Urinary bladder (tissue), 4 donors: ENCODE measurements at places on chromosomes 3 and 15. TPM values are rescaled to one million over a fixed set of nuclear protein-coding genes. Genes with fewer than 3 reads are reported as not detected.
A peak's percentile ranks its signal among the peaks of the same experiment; 100 is the strongest.

DNA sequence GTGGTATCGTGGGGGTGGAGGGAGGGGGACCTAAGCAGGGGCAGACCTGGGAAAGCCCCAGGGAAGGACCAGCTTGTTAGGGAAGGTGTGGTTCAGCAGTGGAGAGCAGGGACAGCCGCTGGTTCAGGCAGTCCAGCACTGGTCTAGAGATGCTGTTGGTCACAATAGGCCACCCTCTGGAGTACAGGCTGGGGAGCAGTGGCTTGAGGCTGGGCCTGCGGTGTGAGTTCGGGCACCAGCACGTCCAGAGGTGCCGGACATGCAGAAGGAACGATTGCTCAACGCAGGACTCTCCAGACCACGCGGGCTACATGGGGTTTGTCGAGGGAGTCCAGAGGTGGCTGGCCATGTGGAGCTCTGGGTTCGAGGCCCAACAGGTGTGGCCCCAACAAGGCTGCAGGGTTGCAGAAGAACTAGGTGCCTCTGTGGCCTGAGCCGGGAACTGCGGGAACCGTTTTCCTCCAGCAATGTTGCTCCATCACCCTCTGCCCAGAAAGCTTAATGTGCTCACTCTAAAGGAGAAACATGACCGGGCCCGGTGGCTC is 143.9 kb downstream of the APBA2 start:
- DNase-seq = no peak

NANOGP8 gene
- 0.53 TPM for total RNA-seq

NR1I2 gene
- total RNA-seq = 0.11 TPM

DNA sequence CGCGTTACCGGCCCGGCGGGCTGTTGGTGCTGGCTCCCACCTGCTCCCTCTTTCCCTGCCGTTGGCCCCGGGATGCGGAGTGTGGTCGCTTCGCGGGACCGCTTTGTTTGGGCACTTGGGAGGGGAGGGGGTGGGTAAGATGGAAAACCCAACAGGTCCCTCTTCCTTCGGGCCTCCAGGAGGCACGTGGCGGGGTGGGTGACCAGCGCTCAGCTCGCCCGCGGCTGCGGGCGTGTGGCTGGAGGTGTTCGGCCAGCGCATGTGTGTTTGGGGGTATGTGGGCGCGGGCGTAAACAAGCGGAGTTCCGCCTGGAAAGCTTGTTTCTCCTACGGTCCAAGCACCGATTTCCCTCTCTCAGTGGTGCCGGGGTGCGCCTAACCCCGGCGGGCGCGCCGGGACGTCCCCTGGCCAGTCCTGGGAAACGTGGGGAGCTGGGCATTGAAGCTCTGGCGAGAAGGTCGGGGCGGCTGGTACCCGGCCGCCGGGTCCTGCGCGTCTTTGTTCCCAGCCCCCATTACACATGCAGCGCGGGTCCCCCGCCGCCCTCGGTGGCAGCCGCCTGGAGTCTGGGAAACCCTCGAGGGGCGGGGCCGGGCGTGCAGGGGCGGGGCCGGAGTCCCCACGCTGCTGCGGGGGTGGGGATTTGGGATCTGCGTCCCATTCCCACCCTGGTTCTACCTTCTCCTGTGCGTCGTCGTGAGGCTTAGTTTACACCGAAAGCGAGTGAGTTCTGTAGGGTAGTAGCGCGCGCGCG is 1.4 kb downstream of the ACVR2B start:
- DNase-seq = peak; percentile 45

DNA sequence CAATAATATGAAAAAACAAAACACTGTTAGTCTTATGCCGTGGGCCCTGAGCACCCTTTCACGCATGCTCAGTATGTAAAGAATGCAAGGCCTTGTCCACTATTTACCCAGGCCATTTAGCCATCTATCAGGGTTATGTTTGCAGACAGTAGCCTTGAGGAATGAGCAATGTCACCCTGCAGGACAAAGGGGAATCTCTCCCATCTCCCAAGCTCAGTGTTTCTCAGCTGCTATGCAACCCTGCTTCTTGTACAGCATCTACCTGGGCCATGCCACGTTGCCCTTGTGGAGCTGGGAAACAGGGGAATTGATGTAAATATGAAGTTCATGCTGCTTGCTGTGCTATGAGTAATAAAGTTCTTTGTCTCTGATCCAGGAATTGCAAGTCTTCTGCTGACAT is 51.5 kb upstream of the SLCO2A1 start:
- DNase-seq = no peak
